ENCODE measurements at places on chromosomes 6 and 20.

DNA sequence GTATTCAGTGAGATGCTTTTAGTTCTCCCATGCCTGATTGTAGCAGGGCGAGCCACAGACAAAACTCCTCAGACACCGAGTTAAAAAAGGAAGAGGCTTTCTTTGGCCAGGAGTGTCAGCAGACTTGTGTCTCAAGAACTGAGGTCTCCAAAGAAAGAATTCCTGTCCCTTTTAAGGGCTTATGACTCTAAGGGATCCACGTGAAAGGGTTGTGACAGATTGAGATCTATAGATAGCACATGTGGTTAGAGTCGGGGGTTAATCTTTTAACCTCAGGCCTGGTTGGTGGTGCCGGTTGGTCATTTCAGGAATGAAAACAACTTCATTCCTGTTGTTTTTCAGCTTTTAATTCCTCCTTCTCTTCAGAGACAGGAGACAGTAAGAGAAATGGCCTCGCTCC is 168.8 kb upstream of the GRIK2 start:
- no peak for DNase-seq

GRCh38 chr6:51199733-51200260 is 381.1 kb downstream of the TFAP2B start:
- DNase-seq = no peak

DNA sequence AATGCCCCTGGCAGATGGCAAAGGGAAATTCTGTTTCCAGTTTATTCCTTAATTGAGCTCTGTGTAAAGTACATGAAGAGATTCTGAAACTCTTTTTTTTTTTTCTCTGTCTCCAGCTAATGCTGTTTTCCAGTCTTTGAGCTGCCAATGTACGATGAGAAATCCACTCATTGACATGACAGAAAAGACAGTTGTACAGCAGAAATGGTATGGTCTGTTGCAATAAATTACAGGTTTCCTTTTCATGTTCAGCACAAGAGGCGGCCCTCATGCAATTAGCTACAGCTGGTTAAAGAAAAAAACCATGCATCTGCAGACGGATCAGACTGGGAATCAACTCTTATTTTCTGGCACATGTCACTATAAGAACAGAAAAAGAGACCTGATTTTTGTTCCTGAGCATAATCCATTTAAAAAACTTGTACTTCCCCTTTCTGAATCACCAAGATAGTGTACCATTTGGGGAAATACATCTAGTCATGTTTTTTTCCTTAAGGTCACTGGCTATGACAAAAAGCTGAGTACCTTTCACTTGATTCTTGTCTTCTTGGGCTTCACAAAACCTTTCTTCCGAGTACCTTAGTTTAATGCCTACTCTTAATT is 289.8 kb upstream of the PREP start:
- DNase-seq = no peak

GRCh38 chr20:17525650-17526049 is 5.5 kb downstream of the BFSP1 start:
- DNase-seq = peak; percentile 47

DNA sequence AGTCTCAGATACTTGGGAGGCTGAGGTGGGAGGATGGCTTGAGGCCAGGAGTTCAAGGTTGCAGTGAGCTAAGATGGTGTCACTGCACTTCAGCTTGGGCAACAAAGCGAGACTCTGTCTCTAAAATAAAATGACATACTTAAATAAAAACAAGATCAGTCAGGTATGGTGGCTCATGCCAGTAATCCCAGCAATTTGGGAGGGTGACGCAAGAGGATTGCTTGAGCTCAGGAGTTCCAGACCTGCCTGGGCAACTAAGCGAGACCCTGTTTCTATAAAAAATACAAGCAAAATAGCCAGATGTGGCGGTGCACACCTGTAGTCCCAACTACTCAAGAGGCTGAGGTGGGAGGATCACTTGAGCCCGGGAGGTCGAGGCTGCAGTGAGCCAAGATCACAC is 149.6 kb downstream of the ZFP64 start:
- no peak for DNase-seq

- no peak for DNase-seq
Measured at GRCh38 chr20:59223182-59223601, 59.6 kb downstream of the ZNF831 start.

- no peak for DNase-seq
Measured at GRCh38 chr20:63124092-63124781, 91.7 kb downstream of the YTHDF1 start.

DNA sequence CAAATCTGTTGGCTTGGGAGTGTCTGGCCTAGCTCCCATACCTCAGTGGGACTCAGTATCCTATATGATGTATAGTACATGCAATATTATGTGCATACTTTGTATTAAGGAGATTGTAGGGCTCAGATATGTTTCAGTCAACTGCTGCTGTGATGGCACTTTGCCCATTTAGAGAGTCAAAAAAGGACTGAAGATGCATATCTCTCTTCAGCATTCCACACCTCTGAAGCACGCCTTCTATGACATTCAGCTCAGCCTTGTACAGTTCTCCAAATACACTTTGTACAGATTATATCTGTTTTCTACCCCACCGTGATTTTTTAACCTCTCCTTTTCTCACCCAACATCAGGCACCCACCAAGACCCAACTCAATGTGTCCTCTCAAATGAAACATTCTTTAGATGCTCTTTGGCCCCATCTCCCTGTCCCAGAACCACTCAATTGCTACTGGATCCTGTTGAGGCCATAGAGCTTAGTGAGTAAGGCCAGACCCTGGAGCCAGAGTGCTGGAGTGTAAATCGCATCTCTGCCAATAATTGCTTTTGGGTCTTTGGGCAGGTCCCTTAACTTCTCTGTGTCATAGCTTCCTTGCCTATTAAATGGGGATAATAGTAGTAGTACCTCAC is 15.6 kb downstream of the ENPP1 start:
- no peak for DNase-seq

DNA sequence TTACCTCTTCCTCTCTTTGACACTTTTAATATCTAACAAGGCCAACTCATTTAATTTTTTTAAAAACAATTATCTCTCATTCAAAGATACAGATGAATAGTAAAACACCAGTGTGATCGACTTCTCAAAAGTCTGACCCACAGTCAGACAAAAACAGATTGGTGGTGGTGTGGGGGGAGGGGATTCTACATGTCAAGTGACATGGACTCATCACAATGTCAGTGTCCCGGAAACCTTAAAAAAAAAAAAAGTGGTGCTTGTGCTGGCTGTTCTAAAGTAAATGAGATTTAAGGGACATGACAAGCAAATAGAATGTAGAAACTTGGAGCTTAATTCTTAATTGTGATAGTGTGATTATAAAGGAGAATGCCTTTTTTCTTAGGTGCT is 16.3 kb upstream of the RFPL4B start:
- DNase-seq = no peak
